Cardiac muscle cell (in vitro differentiated cells and primary cell): ENCODE measurements at places on chromosomes 7 and 10. TPM values are rescaled to one million over a fixed set of nuclear protein-coding genes. Genes with fewer than 3 reads are reported as not detected.

Gene NODAL
- polyA plus RNA-seq, result 0.07 and 0.64 TPM in 2 replicates

Gene IL2RA
- polyA plus RNA-seq, result not detected in 2 replicates

Gene GALNT11
- polyA plus RNA-seq, result 49.4 and 53.7 TPM in 2 replicates

Gene ACTR3C
- 2.2 and 2.4 TPM in 2 replicates for polyA plus RNA-seq

Gene CXCL12
- 10.1 and 30.6 TPM in 2 replicates for polyA plus RNA-seq

GRCh38 chr10:85599081-85599480 lies 767.5 kb downstream of the GRID1 start:
- no peak for DNase-seq

DNA sequence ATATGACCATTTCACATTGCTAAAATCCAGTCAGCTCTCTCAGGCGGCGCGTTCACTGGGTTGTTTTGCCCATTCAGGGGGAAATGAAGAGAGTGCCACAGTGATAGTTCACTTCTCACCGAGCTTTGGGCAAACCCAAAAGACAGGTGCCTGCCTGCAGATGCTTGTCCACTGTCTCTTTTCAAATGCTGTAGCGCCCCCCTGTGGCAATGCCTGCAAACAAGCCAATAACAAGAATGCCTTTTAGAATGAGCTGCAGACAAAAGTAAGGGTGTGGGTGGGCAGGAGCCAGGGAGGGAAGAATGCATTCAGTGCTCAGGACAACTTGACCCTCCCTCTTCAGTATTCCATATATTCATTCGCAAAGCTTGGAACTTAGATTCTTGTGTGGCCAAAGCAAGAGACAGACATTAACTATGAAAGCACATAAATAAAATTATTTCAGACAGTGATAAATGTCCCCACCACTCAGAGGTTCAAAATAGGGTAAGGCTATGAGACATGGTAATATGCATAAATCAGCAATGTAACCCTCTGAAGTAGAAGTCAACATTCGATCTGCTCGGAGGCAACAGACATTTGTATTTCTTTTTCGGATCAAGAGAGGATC lies 86.9 kb downstream of the JAZF1 start:
- peak; percentile 77 for DNase-seq

- DNase-seq, result no peak
These were observed 494.3 kb downstream of the AUTS2 start for GRCh38 chr7:70092314-70093204.

- peak; percentile 96 for DNase-seq
These were observed 148.9 kb downstream of the PARD3 start for GRCh38 chr10:34666008-34666704.

- no peak for DNase-seq
These were observed 24.0 kb downstream of the COL26A1 start for GRCh38 chr7:101386558-101387231.

DNA sequence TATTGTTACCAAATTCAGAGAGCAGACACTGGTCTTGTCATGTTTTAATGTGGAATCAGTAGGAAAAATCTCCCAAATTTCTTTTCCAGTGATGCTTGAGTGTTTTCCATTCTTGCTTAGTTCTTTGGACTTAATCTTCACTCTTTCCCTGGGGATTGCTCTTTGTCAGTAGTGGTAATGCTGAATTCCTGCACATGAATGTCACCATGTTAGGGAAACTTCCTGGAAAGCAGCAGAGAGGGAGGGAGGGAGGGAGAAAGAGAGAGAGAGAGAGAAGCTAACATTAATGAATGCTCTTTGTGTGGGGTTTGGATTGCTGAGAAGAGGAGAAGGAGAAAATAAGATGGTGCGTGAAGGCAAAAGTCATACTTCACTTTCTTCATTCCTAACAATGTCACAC lies 295.3 kb upstream of the COBL start:
- DNase-seq, result no peak
